ENCODE measurements at places on chromosomes 11 and 22. TPM values are rescaled to one million over a fixed set of nuclear protein-coding genes. Genes with fewer than 3 reads are reported as not detected.

Gene SLC22A9
- not detected for total RNA-seq

Gene CNGA4
- not detected for total RNA-seq

Gene OR51B5
- 0.35 TPM for total RNA-seq

Gene PRODH
- 0.23 TPM for total RNA-seq

Gene HBG2
- total RNA-seq = not detected

Gene GDPD4
- not detected for total RNA-seq

Gene CSTPP1
- 16.4 TPM for total RNA-seq

Gene CYP2D6
- 0.59 TPM for total RNA-seq

DNA sequence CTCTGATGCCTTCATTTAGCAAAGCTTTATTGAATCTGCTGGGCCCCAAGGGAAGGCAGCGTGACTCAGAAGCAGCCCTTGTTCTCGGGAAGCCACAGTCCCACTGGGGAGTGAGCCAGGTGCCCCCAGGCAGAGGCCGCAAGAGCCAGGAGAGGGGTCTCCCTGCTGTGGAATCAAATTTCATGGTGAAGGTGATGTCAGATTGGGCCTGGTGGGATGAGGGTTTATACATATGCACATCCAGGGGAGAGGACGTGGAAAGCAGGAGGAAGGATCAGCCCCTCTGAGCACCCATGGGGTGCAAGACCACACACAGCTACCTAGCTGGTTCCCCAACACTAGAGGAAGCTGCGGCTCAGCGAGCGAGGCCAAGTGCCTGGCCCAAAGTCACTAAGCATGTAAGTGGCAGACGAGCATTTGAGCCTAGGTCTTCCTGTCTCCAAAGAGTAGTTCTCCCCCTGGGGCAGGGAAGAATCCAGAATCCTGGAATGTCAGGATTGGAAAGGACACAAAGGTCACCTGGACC, 2.0 kb downstream of the SYNGR1 start:
- DNase-seq = no peak

DNA sequence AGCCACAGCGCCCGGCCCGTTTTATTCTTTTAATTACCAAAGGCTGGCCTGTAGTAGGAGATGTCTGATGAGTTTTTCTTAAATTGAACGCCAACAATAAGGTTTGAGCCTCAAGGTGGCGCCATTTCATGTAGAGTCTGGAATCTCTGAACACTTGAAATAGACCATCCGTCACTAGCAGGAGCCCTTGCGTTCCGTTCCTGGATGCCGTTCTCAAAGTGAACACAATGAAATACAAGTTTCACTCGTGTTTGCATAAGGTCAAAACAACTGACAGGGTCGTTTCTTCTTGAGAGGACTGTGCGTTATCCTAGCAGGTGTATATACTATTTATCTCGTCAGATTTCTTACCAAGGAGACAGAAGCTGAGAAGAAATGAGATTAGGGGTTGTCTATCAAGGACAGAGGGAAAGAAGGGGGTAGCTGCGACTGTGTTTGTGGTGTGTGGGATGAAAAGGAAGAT, 18.7 kb upstream of the SCGB1D1 start:
- DNase-seq = peak; percentile 79

GRCh38 chr11:93775289-93775688, 8.8 kb upstream of the MED17 start:
- DNase-seq = no peak

- peak; percentile 46 for DNase-seq
These were observed 42.8 kb downstream of the PACS1 start for GRCh38 chr11:66112601-66113499.

DNA sequence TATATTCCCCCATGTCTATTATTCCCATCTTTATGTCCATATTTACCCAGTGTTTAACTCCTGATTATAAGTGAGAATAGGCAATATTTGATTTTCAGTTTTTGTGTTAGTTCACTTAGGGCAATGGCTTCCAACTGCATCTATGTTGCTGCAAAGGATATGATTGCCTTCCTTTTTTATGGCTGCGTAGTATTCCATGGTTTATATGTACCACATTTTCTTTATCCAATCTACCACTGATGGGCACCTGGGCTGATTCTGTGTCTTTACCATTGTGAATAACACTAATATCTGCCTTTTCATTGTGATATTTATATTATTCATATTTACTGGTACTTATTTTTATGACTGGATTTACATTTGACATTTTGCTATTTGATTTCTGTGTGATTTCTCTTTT, 649.6 kb downstream of the NTM start:
- DNase-seq = no peak

- DNase-seq = no peak
These were observed 1.8 kb upstream of the FIBIN start for GRCh38 chr11:26992031-26992541.

GRCh38 chr22:37746366-37747079, 49.7 kb downstream of the TRIOBP start:
- no peak for DNase-seq

DNA sequence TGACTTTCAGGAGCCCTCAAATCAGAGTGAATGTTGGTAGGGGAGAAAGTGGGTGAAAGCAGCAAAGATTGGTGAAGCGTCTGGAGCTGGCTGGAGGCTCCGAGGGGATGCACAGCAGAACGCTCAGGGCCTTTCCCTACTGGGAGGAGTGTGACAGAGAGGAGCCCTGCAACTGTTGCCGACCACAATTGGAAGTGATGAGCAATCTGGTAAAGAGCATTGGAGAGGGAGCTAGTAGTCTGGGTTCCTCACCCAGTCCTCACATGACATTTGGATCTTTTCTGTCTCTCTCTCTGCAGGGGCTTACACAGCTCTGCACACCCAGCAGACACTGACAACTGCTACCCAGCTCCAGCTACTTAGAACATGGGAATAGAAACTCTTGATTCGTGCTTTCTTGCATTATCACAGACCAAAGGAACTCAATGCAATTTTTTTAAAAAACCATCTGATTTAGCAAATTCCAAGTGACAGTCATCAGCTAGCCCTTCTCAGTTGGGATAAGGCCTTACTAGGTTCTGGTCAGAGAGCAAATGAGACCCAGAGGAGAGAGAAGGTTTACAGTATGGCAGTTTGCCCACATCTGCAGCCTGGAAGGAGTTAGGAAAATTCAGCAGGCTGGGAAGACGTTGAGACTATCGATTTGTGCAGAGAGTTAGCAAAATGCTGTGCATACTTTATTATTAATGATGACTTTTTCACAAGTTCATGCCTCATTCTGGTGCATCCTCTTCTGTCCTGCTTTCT, 278.0 kb upstream of the PLET1 start:
- no peak for DNase-seq

GRCh38 chr11:114162719-114163123, 103.2 kb downstream of the ZBTB16 start:
- peak; percentile 21 for DNase-seq

DNA sequence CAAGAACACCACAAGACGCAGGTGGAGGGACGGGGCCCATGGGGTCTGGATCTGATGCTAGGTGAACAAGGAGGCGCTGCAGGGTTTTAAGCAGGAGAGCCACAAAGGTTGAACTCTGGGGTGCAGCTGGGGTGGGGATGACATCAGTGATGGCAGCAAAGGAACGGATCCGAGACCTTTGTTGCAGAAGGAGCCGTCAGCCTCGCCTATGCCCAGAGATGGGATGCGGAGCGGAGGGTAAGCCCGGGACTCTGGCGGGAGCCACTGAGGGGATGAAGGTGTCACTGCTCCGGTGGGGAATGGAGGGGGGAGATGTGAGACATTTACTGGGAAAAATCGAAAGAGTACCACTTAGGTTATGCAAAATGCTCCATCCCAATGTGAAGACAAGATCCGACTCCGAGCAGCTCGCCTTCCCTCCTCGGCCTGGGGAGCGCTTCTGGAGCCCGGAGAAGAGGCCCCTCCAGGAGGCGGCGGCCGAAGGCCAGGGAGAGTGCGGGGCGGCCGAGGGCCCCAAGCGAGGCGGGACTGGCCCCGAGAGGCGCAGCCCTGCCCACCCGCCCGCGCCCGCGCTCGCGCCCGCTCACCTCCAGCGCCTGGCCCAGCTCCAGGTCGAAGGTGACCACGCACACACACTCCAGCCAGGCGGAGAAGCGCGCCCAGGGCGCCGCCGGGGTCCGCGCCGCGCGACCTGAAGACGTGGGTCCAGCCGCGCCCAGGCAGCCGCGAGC, 422 bp downstream of the DENND6B start:
- no peak for DNase-seq

- no peak for DNase-seq
These were observed 14.6 kb upstream of the MIAT start for GRCh38 chr22:26642465-26643417.

DNA sequence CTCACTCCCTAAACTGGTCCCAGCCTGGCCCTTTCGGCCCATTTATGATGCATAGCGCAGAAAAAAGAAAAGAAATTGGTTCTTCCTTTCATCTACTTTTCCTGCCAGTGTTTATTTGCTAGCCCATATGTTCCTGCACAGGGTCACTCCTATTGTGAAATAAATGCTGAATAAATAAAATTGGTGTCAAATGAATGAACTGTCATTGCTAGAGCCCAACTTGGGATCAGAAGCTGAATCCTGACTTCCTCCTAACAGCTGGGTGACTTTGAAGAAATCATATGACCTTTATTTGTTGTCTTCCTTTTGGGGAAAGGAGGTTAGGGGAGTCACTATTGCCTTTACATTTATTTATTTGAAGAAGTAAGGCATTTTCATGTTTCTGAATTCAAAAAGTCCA, 92.0 kb downstream of the PRR5L start:
- no peak for DNase-seq

DNA sequence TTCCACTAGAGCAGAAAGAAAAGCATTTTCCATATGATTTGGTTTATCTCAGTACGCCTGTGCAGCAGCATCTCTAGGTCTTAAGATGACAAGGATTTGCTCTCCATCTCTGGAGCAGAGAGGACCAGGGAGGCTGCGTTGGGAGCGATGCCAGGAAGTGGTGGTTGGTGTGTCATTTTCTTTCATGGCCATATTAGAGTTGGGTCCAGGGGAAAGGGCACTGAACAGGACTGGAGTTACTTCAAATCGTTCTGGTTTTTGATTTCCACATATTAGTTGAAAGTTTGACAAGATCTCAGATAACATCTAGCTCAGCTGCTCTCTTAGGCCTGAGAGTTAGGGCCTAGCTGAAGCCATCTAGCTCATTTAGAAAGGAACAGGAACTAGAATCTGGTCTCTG, 157.7 kb downstream of the ADAMTS15 start:
- no peak for DNase-seq

GRCh38 chr22:26903030-26903856, 245.9 kb downstream of the MIAT start:
- no peak for DNase-seq

DNA sequence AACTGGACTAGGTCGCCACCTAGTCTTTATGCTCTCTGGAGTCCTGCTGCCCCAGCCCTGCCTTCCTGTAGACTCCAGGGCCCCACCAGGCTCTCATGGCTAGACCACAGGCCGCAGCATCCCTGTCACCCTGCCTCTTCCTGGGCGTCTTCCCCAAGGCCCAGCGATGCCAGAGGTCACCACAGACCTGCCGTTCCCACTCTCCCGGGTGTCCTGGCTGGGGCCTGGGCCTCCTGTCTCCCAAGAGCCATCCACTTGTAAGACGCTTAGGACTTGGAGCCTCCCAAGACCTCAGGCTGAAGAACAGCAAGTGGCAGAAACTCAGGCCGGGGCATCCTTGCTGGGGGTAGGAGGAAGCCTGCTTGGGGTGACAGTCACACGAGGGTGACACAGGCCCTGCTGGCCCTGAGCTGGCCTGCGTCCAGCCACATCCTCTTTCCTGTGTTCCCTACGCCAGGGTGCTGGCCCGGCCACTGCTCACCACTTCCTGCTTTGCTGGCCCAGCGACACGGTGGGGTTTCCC, 2.0 kb upstream of the TCIRG1 start:
- no peak for DNase-seq

DNA sequence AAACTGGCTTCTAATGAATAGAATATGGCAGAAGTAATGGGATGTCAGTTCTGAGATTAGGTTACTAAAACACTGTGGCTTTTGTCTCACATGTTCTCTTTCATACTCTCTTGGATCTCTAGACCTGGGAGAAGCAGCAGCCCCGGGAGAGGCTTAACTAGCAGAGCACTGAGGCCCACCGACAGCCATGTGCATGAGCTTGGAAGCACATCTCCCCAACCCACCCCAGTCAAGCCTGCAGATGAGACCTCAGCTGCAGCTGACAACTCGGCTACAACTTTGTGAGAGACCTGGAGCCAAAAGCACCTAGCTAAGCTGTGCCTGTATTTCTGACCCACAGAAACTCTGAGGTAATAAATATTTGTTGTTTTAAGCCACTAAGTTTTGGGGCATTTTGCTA, 100.8 kb downstream of the TRIM29 start:
- no peak for DNase-seq
